ENCODE measurements at places on chromosomes 16 and 17. TPM values are rescaled to one million over a fixed set of nuclear protein-coding genes. Genes with fewer than 3 reads are reported as not detected.

Gene LRRC37A
- 7.0 TPM for total RNA-seq

Gene PHKG2
- total RNA-seq: 17.0 TPM

Gene PTX4
- not detected for total RNA-seq

Gene WNT9B
- not detected for total RNA-seq

Gene ICAM2
- total RNA-seq: 11.5 TPM

Gene EPOP
- 1.6 TPM for total RNA-seq

Gene HSD17B2
- total RNA-seq: 0.16 TPM

Gene ARHGDIG
- 55.2 TPM for total RNA-seq

Gene C1QL1
- not detected for total RNA-seq

Gene CES4A
- 23.8 TPM for total RNA-seq

Gene ABCA3
- total RNA-seq: 2.1 TPM

Gene BAIAP2
- 30.4 TPM for total RNA-seq

Gene ANKRD40CL
- 0.63 TPM for total RNA-seq

Gene NHLRC4
- 2.2 TPM for total RNA-seq

Gene GFAP
- 0.83 TPM for total RNA-seq

Gene PGAP6
- 25.7 TPM for total RNA-seq

Gene SOX8
- total RNA-seq: 0.58 TPM

All from motor neuron (in vitro differentiated cells).